DND-41 (cell line): ENCODE measurements at places on chromosomes 5 and 9.

DNA sequence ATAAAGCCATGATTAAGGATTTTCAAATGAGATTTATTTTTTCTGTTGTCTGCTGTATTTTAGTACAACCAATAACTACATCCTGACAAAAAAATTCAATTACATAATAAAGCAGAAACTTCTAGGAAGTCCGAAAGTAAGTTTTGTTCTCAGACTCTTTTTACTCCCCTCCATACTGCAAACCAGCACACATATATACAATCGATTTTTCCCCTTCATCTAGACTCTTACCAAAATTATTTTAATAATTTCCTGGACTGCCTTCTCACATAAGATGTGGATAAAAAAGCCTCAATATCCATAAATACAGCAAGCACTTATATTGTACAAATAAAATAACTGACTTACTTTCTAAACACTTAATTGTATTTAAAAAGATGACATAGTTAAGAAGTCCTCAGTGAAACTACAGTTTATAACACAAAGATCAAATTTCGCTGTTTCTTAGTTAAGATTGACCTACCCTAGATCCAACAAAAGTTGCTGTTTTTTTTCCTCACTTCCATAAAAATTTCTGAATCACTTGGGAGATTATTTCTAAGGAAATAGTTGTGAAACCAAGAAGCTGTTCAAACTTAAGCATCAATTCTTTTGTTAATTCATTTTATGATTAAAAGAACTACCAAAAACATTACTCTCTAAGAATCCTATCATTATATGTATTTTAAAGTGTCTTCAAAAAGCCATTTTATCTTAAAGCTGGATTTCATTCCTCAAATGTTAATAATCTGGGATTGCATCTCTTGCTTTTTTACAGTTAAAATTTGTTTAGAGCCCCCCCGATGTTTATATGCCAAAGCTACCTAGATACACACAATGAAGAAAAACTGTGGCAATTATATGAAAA, 74.7 kb upstream of the IFNE start:
- DNase-seq: no peak

- no peak for DNase-seq
Measured at GRCh38 chr9:126123927-126124326, 202.7 kb upstream of the MVB12B start.

GRCh38 chr5:105687493-105687892, 1983.2 kb downstream of the EFNA5 start:
- DNase-seq: no peak

GRCh38 chr9:35501946-35502345, 12.0 kb downstream of the RUSC2 start:
- DNase-seq: no peak

DNA sequence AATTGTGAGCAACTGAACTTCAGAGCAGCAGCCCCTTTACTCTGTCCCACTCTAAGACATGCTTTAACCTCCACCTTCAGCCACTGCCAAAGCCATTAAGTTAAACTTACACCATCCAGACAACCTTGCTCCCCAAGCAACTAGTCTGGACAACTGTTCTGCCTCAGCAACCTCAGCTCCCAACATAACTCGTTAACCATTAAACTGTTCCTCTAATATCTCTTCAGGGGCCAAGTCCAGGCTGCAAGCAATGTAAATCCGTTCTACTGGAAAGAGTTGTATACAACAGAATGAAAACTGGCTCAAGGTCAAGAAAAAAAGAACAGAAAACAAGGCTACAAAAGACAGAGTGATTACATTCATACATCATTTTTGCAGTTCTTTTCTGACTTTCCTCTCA, 131.7 kb upstream of the TARS1 start:
- DNase-seq: no peak
